ENCODE measurements at places on chromosomes 2 and 18. TPM values are rescaled to one million over a fixed set of nuclear protein-coding genes. Genes with fewer than 3 reads are reported as not detected.

Gene LRP2
- total RNA-seq: 0.14 TPM

- DNase-seq: peak; percentile 57
These were observed 12.3 kb downstream of the CROCC2 start for GRCh38 chr2:240918258-240919091.

DNA sequence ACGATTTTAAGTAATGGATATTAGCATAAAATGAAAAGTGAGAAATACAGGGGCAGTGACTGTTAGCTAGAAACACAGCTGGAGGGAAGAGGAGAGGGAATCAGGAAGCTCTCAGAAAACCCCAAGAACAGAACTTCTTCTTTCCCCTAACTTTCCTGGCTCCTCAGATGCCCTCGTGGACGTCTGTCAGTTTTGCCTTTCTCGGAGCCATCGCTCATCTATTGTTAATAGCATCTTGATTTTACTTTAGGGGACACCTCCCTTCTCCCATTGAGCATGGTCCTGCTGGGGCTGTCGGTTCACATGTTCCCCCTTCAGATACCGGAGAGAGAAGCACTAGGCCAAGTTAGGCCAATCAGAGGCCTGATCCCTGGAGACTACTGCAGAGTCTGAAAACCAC is 2.3 kb upstream of the PLEK start:
- DNase-seq: no peak

Gene KCNJ13
- not detected for total RNA-seq

Gene SLC11A1
- 5.4 TPM for total RNA-seq

DNA sequence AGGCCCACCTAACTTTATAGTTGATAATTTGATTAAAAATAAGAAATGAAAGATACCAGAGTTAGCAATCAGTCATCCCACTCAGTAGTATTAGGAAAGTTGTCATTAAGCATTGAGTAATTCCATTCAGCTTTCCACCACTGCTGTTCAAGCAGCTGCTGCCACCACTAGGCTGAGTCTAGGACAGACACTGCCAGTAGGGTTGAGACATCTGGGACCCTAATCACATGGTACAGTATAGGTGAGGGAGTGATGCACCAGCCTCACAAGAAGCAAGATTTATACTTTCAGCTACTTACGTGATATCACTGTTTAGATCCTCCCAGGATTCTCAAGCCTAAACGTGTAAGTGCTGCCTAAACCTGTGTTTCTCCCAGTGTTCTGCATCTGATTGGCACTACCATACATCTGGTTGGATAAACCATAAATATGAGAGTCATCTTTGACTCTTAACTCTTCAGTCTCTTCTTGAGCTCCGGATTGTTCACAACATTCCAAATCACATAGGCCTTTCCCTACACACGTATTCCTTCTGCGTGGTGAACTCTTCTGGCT is 3.2 kb downstream of the UBXN4 start:
- DNase-seq: no peak

DNA sequence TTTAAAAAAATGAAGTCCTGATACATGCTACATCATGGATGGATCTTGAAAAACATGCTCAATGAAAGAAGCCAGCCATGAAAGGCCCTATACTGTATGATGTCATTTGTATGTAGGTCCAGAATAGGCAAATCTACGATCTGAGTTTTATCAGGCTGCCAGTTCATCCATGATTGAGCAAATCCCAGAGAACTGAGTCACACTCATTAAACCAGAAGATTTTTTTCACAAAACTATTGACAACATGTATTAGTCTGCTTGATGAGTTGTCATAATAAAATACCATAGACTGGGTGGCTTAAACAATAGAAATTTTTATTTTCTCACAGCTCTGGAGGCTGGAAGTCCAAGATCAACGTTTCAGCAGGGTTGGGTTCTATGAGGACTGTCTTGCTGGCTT is 130.7 kb downstream of the MREG start:
- DNase-seq: no peak

Gene IL1F10
- total RNA-seq: not detected

DNA sequence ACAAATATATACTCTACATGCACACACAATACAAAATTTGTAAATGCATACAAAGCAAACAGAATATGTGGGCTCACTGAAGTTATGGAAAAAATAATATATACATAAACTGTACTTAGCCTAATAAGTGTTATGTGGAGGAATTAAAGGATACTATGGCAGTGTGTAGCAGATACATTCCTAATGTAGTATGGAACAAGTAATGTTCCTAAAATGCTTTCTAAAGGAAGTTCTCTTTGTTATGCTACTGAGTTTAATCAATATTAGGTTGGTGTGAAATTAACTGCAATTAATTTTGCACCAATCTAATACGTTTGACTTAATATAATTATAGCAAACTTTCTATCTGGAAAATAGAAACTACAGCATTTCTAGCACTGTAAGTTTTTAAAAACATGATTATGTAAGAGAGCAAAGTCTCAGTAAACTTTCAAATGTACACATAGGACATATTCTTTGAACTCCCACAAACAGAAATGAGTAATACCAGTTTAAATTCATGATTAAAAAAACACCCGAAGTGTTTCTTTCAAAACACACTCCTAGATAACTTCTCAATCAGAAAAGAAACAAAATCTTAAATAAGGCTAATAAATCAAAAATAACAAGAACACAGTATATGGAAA is 331.3 kb downstream of the LRRTM4 start:
- no peak for DNase-seq

GRCh38 chr2:178195390-178196166 is 1.3 kb downstream of the OSBPL6 start:
- DNase-seq: no peak

Gene TYMS
- 6.0 TPM for total RNA-seq

GRCh38 chr2:98608962-98609604 is 694 bp downstream of the UNC50 start:
- DNase-seq: no peak

- no peak for DNase-seq
These were observed 114.5 kb downstream of the INSIG2 start for GRCh38 chr2:118202707-118203303.

DNA sequence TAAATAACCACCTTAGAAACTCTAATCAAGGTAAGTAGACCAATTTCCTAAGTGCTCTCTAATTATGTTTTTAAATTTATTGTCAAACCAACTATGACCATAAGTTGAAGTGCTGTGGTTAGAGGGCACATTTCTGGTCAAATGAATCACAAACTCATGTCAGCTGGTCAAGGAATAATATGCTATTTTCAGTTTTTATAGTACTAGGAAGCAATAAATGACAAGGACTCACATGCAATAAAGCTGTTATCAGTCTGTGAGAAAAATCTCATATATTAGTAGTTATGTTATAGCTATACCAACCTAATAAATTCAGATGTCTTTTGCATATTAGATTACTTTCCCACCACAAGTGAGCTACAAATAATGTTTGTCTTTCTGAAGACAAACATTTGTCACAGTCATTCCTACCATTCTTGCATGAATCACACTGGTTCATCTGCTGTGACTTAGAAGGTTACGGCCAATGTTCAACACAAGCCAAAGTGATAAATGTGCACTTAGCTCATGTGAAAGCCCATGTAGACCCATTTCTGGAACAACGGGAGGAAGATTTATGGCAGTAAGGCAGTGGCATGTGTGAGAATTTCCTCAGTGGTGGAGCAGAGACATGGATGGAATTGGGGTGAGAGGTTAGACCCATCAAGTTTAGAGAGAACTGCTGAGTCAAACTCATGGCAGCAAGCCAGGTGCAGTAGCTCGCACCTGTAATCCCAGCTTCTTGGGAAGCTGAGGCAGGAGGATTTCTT is 27.4 kb upstream of the CCNYL1 start:
- DNase-seq: no peak

DNA sequence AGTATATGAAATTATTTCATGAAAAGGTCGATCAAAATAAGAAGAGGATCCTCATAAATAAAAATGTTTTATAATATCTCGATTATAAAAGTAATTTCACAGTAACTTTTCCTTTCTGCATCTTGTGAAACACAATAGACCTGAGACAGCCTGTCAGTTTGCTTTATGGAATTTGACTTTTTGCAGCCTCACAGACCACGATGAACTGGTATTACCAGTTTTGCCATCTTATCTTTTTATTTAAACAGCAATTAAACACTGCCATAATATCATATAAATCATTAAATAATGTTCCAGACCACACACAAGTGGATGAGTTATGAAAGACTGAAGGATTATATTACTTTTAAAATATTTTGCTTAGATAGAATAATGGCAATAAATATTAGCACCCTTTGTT is 10.7 kb upstream of the GALNT3 start:
- no peak for DNase-seq

- DNase-seq: peak; percentile 82
These were observed 5.0 kb upstream of the DGKD start for GRCh38 chr2:233349005-233349998.

DNA sequence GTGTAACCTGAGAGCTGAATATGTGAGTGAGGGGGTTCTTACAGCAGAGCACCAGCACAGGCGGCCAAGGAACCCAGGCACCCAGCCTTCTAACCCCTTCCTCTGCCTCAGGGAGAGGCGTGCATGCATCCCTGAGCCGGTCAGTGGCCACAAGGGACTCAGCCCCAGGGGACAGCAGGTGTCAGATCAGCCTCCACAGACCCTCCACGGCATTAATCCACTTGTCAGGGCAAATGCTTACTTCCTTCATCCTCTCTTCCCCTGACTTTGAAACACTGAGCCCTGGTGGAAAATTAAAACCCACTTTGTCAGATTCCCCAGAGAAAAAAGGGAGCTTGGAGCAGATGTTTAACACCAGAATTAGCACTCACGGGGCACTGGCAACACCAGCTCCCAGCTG is 60.5 kb upstream of the SMAD2 start:
- no peak for DNase-seq

GRCh38 chr2:120422465-120423160 is 76.7 kb downstream of the INHBB start:
- DNase-seq: peak; percentile 45

DNA sequence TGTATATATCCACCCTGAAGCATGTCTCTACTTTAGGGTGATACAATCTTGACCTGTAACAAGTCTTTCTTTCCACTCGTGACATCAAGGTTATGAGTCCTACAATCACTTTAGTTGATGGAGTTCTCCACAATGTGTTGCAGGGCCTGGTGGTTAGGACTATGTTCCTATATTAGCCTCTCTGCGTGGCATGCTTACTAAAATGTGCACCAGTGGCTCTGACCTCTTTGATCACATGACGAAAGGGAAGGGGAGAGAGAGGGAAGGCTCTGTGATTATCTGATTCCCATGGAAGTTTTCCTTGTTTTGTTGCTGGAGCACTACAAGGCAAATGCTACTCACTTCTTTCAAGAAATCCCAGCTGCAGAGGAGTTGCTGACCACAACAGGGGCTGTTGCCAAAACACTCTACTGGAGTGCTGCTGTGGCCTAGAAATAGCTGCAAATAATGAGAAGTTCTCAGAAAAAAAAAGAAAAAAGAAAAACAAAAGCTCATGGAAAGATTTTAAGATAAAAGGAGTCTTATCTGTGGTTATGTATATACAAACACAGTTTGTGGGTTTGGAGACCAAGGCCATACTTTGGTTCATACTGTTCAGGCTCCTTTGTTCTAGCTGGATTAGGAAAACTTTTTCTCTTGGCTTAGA is 272.8 kb upstream of the MMADHC start:
- peak; percentile 55 for DNase-seq

Gene GNAL
- 5.1 TPM for total RNA-seq
